MCF 10A (cell line): ENCODE measurements at places on chromosomes 2 and 18. TPM values are rescaled to one million over a fixed set of nuclear protein-coding genes. Genes with fewer than 3 reads are reported as not detected.

- peaks cover 26% of the 10 kb centered on the region for H3K36me3 ChIP-seq
- no peak for DNase-seq
- H3K27ac ChIP-seq, result peak overlapping the region; percentile 92
- no peaks in the 10 kb centered on the region for H3K27me3 ChIP-seq
- H3K4me1 ChIP-seq, result peaks cover 46% of the 10 kb centered on the region
- peak overlapping the region; percentile 80 for H3K4me3 ChIP-seq
These were observed 3.7 kb downstream of the CCL20 start for GRCh38 chr2:227817336-227817735.

RFX8 gene
- not detected in 2 replicates for total RNA-seq

DNA sequence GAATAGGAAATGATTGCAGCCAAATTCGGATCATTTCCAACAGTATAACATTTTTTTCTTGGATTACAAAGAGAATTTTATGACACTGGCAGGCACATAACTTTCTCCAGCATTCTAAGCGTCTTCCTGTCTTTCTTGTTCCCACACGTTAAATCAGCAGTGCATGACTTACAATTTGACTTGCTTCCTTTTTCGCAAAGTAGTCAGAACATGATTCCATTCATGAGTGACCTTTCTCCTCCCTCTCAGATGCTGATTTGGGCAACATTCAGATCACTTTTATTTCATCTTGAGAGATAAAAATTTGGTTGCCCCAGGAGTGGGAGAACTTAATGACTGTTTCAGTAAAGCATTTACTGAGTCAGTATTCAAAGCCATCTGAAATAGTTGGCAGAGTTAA, 858.7 kb upstream of the ACVR2A start:
- DNase-seq, result peak; percentile 45
- no peaks in the 10 kb centered on the region for H3K36me3 ChIP-seq
- peak overlapping the region; percentile 3 for H3K4me3 ChIP-seq

- DNase-seq, result no peak
- H3K27ac ChIP-seq, result no peak overlapping the region
- peaks cover 49% of the 10 kb centered on the region for H3K27me3 ChIP-seq
- H3K36me3 ChIP-seq, result peaks cover 6% of the 10 kb centered on the region
- H3K4me1 ChIP-seq, result no peaks in the 10 kb centered on the region
These were observed 1.9 kb downstream of the DOK6 start for GRCh38 chr18:69402533-69402989.

CLK1 gene
- total RNA-seq, result 102 and 118 TPM in 2 replicates

RAX gene
- not detected in 2 replicates for total RNA-seq
